Activated naive CD4-positive, alpha-beta T cell treated with anti-CD3 and anti-CD28 coated beads, Interleukin-2, amount 10 ng/mL, durations not matched to agents 7 days and 5 days (primary cell): ENCODE measurements at places on chromosomes 3 and 15.

- DNase-seq: no peak
These were observed 36.9 kb downstream of the POLR2M start for GRCh38 chr15:57743424-57743823.

DNA sequence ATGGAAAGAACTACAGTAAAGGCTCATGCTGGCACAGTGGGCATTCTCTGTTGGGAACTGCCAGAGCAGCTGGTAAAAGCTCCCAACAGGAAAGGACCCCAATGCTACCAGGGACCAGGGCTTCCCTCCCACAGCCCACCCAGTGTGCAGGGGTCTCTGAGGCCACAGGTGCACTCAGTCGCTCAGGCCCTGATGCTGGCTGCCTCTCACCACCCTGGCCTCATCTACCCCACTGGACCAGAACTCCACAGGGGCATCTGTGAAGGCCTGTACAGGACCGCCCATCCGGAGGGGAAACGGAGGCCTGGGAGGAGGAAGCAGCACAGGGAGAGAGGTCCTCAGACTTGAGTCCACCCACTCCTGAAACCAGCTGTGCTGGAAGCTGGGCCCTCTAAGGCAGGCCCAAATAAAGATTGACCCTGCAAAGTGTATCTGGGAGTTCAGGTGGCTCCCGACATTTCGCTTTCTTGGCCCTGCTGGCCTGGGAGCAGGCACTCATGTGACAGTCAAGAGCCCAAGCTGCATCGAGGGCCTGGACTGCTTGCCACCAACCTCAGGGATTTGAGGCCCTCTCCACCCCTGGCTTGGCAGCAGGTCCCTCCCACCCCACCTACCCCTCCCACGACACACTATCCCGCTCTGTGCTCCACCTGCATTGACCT is 12.7 kb downstream of the KLF15 start:
- no peak for DNase-seq

- DNase-seq: no peak
These were observed 322.4 kb upstream of the CBLB start for GRCh38 chr3:106191211-106191610.

- DNase-seq: no peak
These were observed 15.8 kb upstream of the SAMMSON start for GRCh38 chr3:69983546-69984265.

DNA sequence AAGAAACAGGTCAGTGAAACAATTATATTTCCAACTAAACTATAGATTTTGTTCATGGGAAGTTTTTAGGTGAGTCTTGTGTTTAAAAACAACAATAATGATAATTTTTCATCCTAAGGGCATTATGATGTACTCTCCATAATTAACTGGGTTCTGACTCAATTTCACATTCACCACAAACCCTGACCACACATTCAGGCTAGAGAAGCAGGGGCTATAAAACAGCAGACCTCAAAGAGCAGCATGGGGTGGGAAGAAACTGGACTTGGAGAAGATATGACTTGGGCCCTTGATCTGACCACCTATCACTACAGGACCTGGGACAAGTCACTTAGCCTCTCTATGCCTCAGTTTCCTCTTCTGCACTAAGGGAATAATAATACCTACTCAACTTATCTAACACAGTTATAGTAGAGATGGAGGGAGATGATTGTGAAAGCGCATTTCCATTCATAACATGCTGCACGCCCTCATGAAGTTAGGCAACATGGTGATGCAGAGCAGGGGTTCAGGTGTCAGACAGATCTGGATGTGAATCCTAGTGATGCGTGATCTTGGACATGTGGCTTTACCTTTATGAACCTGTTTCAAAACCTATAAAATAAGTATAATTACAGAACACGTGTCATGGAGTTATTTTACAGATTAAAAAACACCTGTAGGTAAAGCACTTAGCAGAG is 63.0 kb upstream of the ACP3 start:
- no peak for DNase-seq

DNA sequence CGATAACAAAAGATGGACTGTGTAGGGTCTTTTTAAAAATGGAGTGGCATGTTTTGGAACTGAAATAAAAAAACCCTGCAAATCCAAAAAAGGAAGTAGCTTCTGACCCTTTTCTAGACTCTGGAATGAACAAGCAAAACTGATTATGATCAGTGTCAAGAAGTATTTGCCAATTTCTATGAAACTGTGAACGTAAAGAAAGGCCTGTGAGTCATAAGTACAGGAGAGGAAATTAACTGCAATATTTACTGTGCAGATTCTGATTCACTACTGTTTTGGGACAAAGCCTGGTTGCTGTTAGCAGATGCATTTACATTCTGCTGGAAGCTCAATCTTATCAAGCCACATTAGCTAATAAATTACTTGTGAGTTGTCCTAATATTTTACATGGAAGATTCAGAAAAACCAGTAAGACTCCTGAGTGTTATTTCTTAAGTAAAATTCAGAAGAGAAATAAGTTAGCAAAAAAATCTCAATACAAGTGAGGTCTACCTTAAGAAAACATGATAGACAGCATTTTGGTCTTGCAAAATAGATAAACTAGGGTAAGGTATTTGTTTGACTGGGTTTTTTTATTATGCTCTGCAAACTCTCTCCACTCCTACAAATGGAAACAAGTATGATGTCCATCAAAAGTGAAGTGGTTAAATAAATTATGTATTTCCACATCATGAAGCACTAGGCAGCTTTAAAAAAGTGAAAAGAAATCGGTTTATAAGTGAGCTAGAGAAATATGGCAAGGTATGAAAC is 90.2 kb upstream of the LMOD3 start:
- no peak for DNase-seq

DNA sequence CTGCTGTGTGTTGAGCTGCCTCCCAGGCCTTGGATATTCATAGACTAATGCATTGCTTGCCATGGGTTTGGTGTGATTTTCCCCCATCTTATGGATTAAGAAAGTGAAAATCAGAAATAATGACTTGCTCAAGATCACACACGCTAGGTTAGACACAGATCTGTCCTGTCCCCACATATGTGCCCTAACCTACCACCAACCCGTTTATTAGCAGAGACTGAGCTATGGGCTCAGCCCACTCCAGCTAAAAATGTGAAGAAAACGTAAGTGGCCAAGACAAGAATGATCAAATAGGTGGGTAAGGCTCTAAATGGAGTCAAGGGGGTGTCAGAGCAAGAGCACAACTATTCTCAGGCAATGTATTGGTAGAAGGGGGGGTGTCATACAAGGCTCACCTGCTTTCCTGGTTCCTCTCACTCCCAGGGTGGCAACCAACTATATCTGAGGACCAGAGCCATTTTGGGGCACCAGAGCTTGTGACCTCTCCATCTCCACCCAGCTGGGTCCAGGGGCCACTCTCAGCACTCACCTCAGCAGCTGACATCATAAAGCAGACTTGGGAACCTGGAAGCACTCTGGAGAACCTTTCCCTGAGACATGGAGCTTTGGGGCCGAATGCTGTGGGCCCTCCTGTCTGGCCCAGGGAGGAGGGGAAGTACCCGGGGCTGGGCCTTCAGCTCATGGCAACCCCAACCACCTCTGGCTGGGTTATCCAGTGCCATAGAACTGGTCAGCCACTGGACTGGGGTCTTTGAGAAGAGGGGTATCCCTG is 1.4 kb downstream of the HEMK1 start:
- DNase-seq: no peak

DNA sequence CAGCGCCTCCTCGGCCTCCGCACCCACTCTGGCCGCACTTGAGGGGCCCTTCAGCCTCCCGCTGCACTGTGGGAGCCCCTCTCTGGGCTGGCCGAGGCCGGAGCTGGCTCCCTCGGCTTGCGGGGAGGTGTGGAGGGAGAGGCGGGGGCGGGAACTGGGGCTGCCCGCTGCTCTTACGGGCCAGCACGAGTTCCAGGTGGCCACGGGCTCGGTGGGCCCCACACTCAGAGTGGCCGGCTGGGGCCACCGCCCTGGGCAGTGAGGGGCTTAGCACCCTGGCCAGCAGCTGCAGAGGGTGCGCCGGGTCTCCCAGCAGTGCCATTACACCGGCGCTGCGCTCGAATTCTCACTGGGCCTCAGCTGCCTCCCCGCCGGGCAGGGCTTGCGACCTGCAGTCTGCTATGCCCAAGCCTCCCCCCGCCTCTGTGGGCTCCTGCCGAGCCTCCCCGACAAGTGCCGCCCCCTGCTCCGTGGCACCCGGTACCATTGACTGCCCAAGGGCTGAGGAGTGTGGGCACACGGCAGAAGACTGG is 167.1 kb upstream of the PLSCR5 start:
- no peak for DNase-seq

GRCh38 chr15:37094333-37094914 is 5.9 kb downstream of the MEIS2 start:
- no peak for DNase-seq

GRCh38 chr3:146217324-146217723 is 33.6 kb downstream of the PLSCR4 start:
- no peak for DNase-seq

GRCh38 chr3:178671377-178671776 is 135.1 kb downstream of the KCNMB2 start:
- DNase-seq: no peak

GRCh38 chr3:129233538-129233937 is 15.9 kb upstream of the COPG1 start:
- no peak for DNase-seq

GRCh38 chr3:162142511-162142910 is 645.9 kb downstream of the OTOL1 start:
- DNase-seq: no peak

- no peak for DNase-seq
These were observed 84.2 kb upstream of the WNT5A start for GRCh38 chr3:55571216-55571813.

DNA sequence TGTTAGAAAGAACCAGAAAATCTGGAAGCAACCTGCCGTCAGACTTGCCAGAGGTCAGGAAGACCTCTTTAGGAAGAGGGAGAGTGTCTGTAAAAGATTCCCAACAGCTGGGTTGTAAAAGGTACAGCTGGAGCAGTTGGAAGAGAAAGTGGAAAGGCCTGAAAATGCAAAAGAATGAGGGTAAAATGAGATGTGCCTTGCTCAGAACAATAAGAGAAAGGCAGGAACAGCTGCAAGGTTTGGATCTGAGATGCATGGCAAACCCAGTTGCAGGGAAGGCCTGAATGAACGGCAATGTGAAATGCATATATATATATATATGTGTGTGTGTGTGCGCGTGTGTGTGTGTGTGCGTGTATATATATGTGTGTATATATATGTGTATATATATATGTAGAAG is 88.1 kb downstream of the ZIC1 start:
- no peak for DNase-seq

- DNase-seq: no peak
These were observed 21.3 kb downstream of the SLC35G2 start for GRCh38 chr3:136840252-136840651.

DNA sequence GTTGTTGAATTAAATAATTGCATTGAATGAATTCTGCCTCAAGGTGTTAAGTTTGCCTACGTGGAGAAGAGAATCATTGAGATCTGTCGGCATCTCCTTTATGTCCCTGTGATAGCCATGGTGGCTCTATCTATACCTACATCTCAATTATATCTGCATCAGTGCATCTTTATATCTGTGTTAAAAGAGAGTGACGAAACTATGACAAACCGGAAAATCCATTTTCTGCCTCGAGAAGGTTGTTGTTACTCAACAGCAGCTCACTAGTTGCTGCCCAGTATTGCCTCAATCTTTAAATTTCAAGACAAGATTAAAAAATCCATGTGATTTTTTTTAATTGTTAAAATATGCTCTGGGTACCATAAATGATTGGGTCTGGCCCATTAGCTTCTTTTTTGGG is 58.7 kb downstream of the GUCA1C start:
- DNase-seq: no peak

GRCh38 chr3:154614601-154615000 is 184.6 kb upstream of the GPR149 start:
- DNase-seq: no peak

DNA sequence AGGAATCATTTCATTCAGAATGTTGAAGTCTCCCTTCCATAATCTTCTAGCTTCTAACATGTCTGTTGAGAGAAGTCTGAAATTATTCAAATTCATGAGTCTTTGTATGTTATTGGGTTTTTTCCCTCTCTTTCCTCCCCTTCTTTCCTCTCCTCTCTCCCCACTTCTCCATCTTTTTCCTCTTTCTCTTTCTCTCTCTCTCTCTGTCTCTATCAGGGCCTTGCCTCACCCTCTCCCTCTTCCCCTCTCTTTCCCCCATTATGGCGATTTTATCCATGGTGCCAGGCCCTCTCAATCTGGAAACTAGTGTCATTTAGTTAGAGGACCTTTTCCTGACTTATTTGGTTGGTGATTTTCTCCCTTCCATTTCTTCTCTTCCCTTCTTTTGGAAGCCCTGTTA is 147.3 kb downstream of the SST start:
- no peak for DNase-seq

DNA sequence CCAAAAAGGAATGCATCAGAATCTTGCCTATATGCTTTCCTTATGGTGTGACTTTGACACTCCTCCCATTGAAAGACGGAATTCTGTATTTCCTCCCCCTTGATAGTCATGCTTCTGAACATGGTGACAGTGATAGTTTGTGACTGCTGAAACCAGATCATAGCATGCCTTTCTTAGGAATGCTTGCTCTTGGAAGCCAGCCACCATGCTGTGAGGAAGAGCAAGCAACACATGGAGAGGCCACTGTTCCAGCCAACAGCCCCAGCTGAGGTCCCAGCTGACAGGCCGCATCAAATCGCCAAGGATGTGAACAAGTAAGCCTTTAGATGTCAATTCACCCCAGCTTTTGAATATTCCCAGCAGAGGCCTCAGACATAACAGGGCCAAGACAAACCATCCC is 100.1 kb downstream of the IGF2BP2 start:
- no peak for DNase-seq

DNA sequence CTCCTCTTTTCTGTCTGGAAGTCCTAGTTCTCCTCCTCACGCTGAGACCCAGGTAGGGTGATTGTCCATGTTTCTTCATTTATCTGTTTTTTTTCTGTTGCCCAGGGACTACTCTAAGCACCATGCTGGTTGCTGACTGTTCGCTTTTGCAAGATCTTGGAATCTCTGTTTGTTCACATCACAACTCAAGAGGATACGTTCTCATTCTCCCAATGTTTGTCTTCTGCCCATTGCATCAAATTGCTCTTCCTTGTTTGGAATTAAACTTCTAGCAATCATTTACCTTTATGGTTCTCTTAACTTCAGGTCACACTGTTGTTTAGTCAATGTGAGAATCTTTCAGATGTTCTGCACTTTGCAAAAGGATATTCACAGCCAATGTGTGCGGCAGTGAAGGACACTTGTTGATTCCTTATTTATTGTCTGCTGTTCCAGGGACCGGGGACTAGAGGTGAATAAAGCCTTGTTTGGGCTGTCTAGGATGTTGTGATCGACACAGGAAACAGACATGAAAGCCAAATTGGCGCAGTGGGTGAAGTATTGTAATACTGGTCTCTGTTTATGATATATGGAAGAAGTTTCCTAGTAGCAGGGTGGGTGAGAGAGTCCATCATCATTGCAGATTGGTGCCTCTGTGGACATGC is 24.5 kb downstream of the LPP start:
- DNase-seq: no peak

GRCh38 chr3:149282836-149283235 is 50.6 kb downstream of the TM4SF18 start:
- no peak for DNase-seq

GRCh38 chr3:54830658-54831057 is 97.2 kb downstream of the LRTM1 start:
- DNase-seq: peak; percentile 25
